ENCODE measurements at places on chromosomes 16 and 17. TPM values are rescaled to one million over a fixed set of nuclear protein-coding genes. Genes with fewer than 3 reads are reported as not detected.
A peak's percentile ranks its signal among the peaks of the same experiment; 100 is the strongest.

DNA sequence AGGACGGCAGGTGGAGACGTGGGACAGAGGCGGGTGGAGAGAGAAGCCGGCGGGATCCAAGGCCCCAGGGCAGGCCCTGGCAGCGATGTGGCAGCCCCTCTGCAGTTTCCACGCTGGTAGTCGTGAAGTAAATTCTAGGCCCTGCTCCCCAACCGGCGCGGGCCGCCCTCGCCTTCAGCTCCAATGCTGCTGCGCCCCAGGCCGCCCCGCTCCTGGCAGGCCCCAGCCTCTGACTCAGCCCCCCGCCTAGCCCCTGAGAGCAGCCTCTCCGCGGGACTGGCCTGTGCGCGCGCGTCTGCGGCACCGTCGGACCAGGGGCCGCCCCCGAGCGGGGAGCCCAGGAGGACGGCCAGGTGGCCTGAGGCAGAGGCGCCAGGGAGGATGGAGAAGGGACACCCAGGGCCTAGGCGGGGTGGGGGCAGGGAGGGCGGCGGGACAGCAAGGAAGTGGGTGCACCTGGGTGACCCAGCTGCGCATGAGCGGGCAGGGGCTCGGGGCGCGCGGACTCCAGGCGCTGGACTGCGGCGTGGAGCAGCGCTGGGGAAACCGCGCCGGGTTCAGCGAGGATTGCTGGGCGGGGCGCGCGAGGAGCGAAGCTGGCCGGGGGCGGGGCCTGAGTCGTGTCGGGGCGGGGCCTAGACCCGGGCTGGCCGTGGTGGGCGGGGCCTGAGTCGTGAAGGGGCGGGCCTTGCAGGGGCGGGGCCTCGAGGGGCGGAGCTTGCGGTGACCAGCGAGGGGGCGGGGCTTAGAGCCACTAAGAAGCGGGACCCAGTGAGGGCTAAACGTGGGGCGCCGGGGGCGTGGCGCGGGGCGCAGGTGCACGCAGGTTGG lies 29.6 kb downstream of the ZNF778 start:
- peaks cover 4% of the 10 kb centered on the region for H3K4me1 ChIP-seq
- peaks cover 3% of the 10 kb centered on the region for H3K27me3 ChIP-seq
- peak overlapping the region; percentile 30 for H3K4me3 ChIP-seq

The HYDIN gene
- polyA plus RNA-seq: not detected

GRCh38 chr17:74818291-74818938 lies 41.3 kb downstream of the GRIN2C start:
- no peak for DNase-seq
- H3K36me3 ChIP-seq: no peaks in the 10 kb centered on the region
- H3K27ac ChIP-seq: no peak overlapping the region
- no peaks in the 10 kb centered on the region for H3K27me3 ChIP-seq
- H3K4me1 ChIP-seq: no peaks in the 10 kb centered on the region

The GGA2 gene
- polyA plus RNA-seq: 12.5 TPM

The ARHGDIG gene
- polyA plus RNA-seq: 14.1 TPM

Data from small intestine (tissue), 16 donors.